Mesendoderm (in vitro differentiated cells): ENCODE measurements at places on chromosomes 12 and 14.
A peak's percentile ranks its signal among the peaks of the same experiment; 100 is the strongest.

DNA sequence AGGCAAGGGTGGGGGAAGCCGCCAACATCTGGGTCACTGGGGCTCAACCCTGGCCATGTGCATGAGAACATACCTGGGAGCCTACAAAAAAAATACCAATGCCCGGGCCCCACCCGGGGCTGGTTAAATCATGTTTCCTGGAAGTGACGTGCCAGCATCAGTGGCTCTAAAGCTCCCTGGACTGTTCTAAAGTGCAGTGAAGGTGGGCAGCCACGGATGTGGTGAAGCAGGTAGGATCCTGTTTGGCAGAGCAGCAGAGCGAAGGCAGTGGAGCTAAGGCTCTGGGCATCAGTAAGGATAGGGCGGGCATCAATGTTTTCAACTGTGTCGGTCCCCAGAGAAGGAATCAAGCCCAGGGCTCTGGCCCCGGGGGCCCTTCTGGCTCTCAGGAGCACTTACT lies 525 bp upstream of the GPR68 start:
- no peak overlapping the region for H3K4me3 ChIP-seq
- no peaks in the 10 kb centered on the region for H3K27me3 ChIP-seq
- DNase-seq = no peak

DNA sequence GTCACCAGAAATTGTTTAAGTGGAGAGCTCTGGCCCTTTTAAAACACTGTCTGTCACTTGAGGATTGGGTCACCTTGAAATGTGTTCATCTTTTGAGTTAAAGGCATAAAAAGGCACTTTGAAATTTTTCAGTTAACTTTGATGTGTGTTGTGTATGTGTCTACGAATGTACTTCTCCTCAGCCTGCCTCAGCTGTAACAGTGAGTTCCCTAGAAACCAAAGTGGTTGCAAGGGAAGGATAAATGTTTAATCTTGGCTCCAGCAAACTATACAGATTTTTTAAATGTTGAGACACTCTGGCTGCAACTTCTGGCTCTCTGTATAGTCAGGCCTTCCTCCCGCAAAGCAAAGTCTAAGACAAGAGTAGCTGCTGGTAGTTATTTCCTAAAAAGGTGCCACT lies 8.3 kb downstream of the DERA start:
- H3K4me3 ChIP-seq = no peak overlapping the region
- H3K36me3 ChIP-seq = no peaks in the 10 kb centered on the region
- H3K27ac ChIP-seq = no peak overlapping the region
- peaks cover 2% of the 10 kb centered on the region for H3K4me1 ChIP-seq
- DNase-seq = no peak

DNA sequence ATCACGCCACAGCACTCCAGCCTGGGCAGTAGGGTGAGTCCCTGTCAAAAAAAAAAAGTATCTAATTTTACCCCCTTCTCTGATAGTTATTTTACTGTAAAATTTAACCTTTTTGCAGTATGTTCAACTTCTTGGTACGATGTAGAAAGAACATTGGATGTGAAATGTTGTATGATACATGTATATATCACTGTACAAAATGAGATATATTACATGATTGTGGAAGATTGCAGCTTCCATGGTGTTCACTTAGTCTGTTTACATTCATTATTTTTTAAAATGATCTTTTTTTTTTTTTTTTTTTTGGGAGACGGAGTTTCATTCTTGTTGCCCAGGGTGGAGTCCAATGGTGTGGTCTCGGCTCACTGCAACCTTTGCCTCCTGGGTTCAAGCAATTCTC lies 9.0 kb downstream of the SP1 start:
- no peaks in the 10 kb centered on the region for H3K4me1 ChIP-seq
- no peaks in the 10 kb centered on the region for H3K36me3 ChIP-seq
- H3K27me3 ChIP-seq = no peaks in the 10 kb centered on the region
- no peak overlapping the region for H3K27ac ChIP-seq

DNA sequence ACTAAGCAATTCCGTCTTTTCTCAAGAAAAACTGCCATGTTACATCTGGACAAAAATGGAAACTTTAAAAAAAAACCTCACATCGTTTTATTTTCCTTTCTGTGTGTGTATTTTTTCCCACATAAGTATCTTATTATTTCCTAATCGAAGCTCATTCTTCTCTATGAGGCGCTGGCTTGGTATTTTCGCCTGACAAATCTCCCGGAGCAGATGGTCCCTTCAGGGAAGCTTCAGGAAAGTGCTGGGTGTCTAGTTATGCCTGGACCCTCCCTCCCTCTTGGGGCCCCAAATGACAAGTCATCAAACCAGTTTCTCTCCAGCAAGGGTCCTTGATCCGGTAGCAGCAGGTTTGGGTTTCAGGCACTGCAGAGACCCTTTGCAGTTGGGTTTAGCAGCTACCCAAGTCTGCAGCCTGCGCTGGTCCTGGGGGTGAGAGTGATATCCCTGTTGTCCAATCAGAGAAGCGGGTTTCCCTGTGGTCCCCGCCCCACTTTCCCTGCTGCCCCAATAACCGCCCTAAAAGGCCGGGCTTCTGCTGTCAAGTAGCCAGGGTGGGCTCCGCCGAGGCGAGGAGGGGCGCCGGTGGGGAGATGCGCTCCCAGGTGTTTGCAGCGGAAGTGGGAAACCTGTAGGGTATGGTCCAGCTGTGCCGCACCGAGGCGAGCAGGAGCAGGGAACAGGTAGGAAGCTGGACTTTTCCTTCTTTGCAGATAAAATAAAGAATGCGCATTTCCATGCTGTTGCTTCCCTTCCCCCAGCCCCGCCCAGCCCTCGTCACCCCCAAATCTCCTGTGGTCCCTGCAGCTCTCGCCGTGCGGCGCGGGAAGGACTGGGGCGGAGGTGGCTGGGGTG lies at the start of gene CNTN1:
Gene CNTN1 (plus strand): TSS at position 527 of the 852 bp plus-strand sequence.
- H3K4me1 ChIP-seq = no peaks in the 10 kb centered on the region
- no peaks in the 10 kb centered on the region for H3K36me3 ChIP-seq
- no peaks in the 10 kb centered on the region for H3K27me3 ChIP-seq
- H3K27ac ChIP-seq = no peak within 1 kb of the TSS

- no peaks in the 10 kb centered on the region for H3K4me1 ChIP-seq
- DNase-seq = no peak
- no peaks in the 10 kb centered on the region for H3K27me3 ChIP-seq
- H3K36me3 ChIP-seq = no peaks in the 10 kb centered on the region
- no peak overlapping the region for H3K4me3 ChIP-seq
These were observed 67.1 kb downstream of the IFNG-AS1 start for GRCh38 chr12:68056300-68056699.

- H3K27ac ChIP-seq = peak overlapping the region; percentile 41
- no peak for DNase-seq
- no peak overlapping the region for H3K4me3 ChIP-seq
- H3K27me3 ChIP-seq = no peaks in the 10 kb centered on the region
These were observed 671.5 kb upstream of the TMEM132C start for GRCh38 chr12:127595506-127595905.

DNA sequence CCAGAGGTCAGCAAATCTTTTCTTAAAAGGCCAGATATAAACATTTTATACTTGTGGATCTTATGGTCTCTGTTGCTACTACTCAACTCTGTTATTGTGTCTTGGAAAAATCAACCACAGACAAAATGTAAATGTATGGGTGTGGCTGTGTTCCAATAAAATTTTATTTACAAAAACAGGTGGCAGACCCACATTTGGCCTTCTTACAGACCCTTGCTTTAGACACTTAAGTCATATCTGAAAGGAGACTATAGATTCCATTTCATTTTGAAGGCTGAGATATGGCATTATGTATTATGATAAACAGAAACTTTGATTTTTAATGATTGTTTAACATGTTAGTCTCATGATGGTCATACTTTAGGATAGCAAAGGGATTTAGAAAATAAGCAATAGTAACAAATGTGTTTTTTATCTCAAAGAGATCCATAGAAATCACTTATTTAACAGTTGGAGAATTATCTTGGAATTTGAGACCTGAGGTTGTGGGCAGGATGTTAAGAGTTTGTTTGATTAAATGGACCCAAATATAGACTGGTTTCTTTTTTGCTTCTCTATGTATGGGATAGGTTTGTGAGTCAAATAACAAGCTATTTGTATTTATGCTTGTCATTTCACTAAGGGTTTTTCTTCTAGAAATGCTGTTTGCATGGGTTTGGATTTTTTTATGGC lies 51.2 kb downstream of the PPFIBP1 start:
- H3K27ac ChIP-seq = no peak overlapping the region
- no peaks in the 10 kb centered on the region for H3K27me3 ChIP-seq
- H3K4me3 ChIP-seq = no peak overlapping the region
- no peak for DNase-seq

DNA sequence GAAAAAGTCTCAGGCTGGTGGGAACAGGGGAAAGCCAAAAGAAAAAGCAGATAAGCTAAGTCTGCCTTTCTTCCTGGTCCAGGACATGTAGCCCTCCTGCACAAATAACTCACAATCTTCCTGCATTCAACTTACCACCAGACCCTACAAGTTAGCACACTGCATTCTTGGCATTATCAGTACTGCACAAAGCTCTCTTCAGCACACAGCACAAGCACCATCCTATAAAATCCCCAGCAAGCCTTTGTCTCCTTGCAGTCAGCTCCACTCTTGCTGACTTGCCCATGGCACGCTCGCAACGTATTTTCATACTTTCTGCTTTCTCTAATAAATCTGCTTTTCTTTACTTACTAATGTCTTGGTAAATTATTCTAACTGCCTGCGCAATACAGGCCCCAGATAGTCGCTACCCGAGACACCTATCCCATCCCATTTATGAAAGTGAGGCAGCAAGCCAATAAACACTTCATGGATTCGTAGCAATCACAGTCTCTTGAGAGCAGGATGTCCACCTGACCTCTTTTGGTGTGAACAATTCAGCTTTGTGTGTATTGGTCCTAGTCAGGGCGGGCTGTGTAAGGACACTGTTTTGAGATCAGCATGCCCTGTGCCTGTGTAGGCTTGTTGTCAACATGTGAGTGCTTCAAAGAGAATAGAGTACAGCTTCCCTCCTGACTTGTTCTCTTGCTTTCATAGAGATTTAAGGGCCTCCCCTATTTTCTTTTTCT lies 49.0 kb downstream of the TMEM117 start:
- H3K27me3 ChIP-seq = no peaks in the 10 kb centered on the region
- no peak overlapping the region for H3K27ac ChIP-seq
- no peak for DNase-seq
- no peaks in the 10 kb centered on the region for H3K36me3 ChIP-seq
- H3K4me1 ChIP-seq = no peaks in the 10 kb centered on the region

GRCh38 chr14:41403360-41403759 lies 203.3 kb upstream of the LRFN5 start:
- peak; percentile 17 for DNase-seq
- H3K4me3 ChIP-seq = no peak overlapping the region

DNA sequence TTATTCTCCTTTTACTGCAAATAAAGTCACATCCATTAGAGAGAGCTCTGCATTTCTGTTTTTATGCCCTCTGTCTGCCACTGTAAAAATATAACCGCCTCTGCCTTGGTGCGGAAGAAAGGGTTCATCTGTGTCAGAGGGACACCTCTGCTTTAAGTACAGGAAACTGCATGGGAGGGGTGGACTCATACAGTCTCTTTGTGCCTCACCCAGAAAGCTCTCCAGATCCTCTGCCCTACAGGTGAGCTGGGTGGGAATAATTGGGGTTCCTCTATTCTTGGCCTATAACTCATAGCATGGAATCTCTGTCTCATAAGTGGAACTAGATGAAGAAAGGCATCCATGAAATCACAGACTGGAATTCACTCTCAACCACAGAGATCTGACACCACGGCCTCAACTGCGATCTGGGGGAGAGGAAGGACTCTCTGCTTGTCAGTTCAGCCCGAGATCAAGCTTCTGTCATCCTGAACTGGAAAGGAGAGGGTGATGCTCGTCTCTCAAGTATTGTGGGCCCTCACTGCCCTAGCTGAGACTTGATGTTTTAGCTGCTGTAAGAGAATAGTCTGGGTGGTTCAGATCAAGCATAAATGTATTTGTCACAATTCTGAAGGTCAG lies 702.3 kb downstream of the TMEM121 start:
- H3K27ac ChIP-seq = no peak overlapping the region
- no peaks in the 10 kb centered on the region for H3K27me3 ChIP-seq
- H3K4me3 ChIP-seq = no peak overlapping the region
- DNase-seq = no peak
- H3K4me1 ChIP-seq = no peaks in the 10 kb centered on the region
- no peaks in the 10 kb centered on the region for H3K36me3 ChIP-seq

GRCh38 chr12:42819846-42820245 lies 230.3 kb upstream of the PRICKLE1 start:
- no peak overlapping the region for H3K4me3 ChIP-seq
- no peak overlapping the region for H3K27ac ChIP-seq
- H3K36me3 ChIP-seq = no peaks in the 10 kb centered on the region
- DNase-seq = no peak
- no peaks in the 10 kb centered on the region for H3K27me3 ChIP-seq

DNA sequence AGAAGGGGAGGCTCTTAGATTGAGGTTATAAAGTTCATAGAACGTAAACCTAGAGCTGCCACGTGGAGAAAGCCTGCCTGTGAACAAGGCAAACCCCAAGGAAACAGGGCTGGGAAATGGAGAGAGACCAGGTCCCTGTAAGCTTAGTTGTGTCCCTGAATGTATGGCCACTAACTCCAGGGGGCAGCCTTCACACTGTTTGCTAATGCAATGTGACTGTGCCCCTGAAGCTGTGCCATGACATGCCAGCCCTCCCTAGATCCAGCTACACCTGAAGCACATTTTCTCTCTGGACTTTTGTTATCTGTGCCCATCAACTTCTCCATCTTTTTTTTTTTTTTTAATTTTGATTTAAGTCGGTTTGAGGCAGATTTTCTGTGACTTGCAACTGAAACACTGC lies 60.6 kb upstream of the TMCC3 start:
- no peak overlapping the region for H3K4me3 ChIP-seq
- H3K27me3 ChIP-seq = no peaks in the 10 kb centered on the region
- H3K4me1 ChIP-seq = no peaks in the 10 kb centered on the region
- H3K27ac ChIP-seq = no peak overlapping the region

- no peaks in the 10 kb centered on the region for H3K27me3 ChIP-seq
- no peaks in the 10 kb centered on the region for H3K4me1 ChIP-seq
- no peak overlapping the region for H3K4me3 ChIP-seq
- H3K27ac ChIP-seq = no peak overlapping the region
- no peak for DNase-seq
- no peaks in the 10 kb centered on the region for H3K36me3 ChIP-seq
These were observed 19.7 kb downstream of the GALNT9 start for GRCh38 chr12:132309596-132310086.

GRCh38 chr12:44728566-44728965 lies 147.5 kb downstream of the NELL2 start:
- H3K36me3 ChIP-seq = no peaks in the 10 kb centered on the region
- H3K4me3 ChIP-seq = no peak overlapping the region
- no peaks in the 10 kb centered on the region for H3K4me1 ChIP-seq
- no peak overlapping the region for H3K27ac ChIP-seq
